Heart right ventricle (tissue), 16 donors: ENCODE measurements at places on chromosomes 2 and 18.

GRCh38 chr2:28269019-28269784, 123.5 kb upstream of the FOSL2 start:
- no peak for DNase-seq

DNA sequence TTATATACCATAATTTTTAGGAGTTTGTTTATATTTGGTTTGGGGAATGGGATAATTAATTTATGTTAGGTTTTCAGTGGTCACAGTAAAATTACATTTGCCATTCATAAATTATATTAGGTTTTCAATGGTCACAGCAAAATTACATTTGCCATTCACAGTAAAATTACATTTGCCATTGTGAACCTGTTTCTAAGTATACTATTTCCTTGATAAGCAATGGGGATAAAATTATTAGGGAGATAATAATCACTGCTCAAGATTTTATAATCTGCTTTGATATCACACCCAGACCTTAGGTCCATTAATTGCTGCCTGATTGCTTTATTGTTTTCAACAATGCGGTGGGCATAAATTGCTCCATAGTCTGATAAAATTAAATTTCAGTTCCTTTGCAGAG, 124.6 kb downstream of the ASXL3 start:
- DNase-seq: no peak

GRCh38 chr2:37627710-37628109, 43.7 kb downstream of the CDC42EP3 start:
- DNase-seq: no peak

DNA sequence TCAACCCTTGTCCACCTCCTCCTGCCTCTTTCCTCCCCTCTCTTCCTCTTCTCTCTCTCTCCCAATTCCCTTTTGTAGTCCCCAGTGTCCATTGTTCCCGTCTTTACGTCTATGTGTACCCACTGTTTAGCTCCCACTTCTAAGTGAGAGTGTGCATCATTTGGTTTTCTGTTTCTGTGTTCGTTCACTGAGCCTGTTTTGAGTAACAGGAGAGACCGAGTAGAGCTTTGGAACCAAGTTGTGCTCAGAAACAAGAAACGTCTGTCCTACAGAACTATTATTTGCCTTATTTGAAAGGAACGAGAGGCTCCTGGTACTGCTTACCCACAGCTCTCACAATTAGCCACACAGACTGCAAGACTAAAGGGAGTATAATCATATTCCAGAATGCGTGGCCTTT, 50.1 kb upstream of the MAPRE2 start:
- no peak for DNase-seq

- no peak for DNase-seq
Observed at GRCh38 chr2:46369783-46370182, 72.6 kb downstream of the EPAS1 start.

- DNase-seq: no peak
Observed at GRCh38 chr2:85853499-85854165, 35.2 kb downstream of the ST3GAL5 start.

GRCh38 chr2:34031097-34031496, 432.0 kb upstream of the FAM98A start:
- DNase-seq: no peak

DNA sequence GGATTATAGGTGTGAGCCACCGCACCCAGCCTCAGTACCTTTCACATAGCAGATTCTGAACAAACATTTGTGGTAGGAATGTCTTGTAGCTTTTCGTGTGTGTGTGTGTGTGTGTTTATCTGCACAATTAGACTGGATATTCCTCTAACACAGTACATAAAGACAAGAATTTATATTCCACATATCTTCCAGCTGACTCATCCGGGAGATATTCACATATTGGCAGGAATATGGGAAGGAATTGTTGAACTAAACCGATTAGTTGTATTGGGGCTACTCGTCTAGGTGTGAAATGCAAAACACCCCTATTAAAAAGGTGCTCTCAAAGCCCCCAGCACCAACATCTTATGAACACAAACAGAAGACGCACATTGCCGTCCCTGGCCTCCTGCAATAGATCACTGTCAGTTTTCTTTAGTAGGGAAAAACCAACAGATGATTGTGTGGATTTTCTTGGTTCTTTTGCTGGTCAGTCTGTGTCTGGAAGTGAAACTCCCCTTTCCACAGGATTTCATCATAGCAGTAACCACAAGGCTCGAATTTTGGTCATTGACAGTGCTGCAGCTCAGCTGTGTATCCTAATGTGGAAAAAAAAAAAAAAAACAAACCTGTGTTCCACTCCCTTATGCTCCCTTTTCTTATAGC, 208.5 kb upstream of the ACVR2A start:
- DNase-seq: no peak

DNA sequence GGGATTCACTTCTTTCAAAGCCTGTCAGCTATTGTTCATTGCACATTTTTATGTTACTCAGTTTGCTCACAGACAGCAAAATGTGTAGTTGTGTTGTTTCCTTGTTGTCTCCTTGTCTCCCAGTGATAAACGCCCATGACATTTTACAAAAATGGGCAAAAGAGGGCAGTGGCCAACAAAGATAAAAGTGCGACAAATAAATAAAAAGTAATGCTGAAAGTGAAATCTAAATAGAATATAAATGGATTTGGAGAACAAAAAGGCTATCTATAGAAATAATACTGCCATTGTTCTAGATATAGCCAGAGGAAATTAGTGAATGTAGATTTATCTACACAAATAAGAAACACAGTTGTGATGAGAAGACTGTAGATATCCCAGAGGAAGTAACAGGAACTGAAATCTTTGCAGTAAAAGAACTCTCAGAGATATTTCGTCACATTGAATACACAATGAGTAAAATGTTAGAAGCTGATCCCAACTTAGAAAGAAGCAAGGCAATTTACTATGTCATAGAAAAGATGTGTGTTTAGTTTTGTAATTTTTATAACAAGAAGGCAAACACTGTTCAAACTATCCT, 1186.2 kb upstream of the FAM98A start:
- no peak for DNase-seq

GRCh38 chr18:32760391-32760790, 12.4 kb downstream of the KLHL14 start:
- no peak for DNase-seq

DNA sequence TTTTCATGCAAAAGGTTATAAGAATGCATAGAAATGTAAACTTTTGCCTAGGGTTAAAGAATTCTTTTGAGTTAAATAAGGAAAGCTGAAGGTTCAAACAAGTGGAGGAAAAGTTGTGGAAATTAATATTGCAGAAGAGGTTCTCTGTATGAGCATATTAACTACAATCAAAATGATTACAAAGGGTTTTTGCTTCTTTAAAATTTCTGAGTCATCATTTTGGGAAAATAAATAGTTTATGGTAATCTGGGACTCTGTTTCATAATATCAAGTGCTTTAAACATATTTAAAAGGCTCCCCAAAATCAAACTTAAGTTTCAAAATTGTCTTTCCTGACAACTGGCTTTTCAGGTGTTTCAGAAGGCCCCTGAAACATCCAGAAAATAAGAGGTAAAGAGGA, 415.7 kb downstream of the ZNF804A start:
- DNase-seq: no peak

- no peak for DNase-seq
Observed at GRCh38 chr2:96773922-96774321, 13.2 kb downstream of the CNNM4 start.

DNA sequence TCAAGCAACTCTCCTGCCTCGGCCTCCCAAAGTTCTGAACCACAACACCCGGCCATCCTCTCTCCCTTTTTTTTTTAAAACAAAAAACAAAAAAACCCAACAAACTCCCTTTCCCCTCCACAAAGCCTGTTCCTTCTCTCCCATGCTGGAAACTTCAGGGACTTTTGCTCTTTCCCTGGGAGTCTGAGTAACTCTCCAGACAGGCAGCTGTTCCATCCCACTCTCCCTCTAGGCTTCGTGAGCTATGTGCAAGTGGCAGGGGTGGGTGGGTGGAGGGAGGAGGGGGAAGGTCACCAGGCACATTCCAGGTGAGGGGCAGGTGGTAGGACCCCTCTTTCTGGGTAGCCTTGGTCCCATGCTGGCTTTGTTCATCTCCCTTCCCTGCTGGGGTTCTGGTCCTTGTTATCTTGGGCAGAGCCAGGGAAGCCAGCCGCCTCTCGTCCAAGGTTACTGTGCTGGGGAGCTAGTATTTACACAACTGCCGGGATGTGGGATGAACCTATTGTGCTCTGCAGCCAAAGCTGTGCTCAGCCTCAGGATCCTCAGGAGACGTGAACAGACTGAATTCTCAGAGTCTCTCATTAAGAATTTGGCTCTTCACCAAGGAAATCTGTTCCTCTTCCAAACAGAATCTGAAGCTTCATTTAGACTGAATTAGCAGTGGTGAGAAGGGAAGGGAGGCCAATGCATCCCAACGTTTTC, 106.9 kb downstream of the LIPG start:
- peak; percentile 56 for DNase-seq

- no peak for DNase-seq
Observed at GRCh38 chr2:205723179-205723578, 40.9 kb downstream of the NRP2 start.

GRCh38 chr18:24378598-24378997, 19.0 kb downstream of the OSBPL1A start:
- DNase-seq: no peak

DNA sequence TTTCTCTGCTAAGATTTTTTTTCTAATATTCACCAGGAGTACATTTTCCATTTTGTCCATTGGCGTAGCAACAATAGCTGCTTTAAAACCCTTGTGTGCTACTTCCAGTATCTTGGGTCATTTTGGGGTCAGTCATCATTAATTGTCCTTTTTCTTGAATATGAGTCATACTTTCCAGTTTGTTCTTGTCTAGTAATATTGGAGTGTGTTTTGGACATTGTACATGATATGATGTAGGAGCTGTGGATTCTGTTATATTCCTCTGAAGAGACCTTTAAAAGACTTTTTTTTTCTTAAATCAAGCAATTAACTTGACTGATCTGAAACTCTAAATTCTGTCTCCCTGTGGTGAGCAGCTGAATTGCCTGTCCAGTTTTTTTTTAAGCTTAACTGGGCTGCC, 40.8 kb downstream of the AGPS start:
- DNase-seq: no peak

- DNase-seq: no peak
Observed at GRCh38 chr18:13499803-13500202, 226.6 kb downstream of the FAM210A start.

GRCh38 chr2:105754011-105754410, 9.3 kb downstream of the NCK2 start:
- DNase-seq: no peak

DNA sequence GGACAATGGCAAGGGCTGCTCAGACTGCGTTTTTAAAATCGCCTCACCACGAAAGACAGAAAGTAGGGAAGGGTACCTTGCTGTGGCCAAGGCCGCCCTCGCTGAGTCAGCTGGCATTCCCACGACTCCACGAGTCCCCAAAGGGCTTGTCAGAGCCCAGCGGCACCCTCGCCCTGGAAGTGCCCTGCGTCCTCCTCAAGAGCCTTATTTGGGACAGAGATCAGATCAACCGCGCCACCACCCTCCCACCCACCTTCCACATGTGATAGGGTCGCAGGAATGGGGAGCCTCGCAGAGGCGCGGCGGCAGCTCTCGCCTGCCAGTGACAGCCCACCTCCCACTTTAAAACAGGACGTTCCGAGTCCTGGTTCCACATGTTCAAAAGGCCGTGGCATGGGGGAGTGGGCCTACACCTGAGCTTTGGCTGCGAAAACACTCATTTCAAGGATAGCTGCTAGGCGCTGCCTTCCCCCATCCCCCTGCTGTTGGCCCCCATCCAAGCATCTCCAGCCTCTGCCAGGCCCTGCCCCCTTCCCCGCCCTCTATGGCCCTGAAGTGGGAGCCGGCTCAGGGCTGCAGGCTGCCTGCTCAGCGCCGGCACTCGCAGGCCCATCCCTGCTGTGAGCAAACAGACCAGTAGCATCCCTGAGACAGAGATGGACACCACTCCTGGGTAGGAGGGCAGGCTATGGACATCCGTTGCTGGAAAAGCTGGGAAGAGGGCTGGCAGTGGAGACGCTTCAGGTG, 38.1 kb upstream of the ARHGEF4 start:
- peak; percentile 37 for DNase-seq

- DNase-seq: no peak
Observed at GRCh38 chr2:144989579-144990270, 469.8 kb upstream of the ZEB2 start.

GRCh38 chr2:120294008-120294340, 41.3 kb downstream of the RALB start:
- DNase-seq: no peak

DNA sequence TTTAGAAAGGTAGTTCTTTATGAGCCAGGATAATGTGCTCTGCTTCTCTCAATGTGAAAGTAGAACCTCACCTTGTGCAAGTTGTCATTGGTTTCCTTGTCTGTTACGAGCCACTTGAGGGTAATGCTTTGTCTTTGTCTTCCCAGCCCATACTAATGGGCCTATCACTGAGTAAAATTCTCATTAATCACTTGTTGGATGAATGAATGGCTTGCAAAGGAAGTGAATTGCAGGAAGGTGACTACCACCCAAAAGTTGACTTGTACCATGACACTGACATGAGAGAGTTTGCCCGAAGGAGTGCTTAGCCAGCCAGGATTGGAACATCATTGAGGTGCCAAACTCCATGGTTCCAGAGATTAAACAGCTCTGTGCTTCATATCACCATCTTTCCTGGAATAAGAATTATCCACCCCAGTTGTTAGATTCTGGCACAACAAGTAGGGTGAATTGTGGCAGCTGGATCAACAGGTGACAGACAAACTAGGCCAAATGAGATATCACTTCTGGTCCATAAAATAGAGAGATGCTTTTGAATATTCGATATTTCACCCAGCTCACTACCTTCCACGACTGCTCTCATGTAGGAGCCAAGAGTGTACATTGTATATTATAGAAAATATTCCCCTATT, 20.5 kb upstream of the CD28 start:
- DNase-seq: no peak
